ENCODE measurements at places on chromosomes 3 and 15.

GRCh38 chr3:1214933-1215332, 122.1 kb downstream of the CNTN6 start:
- no peak for DNase-seq

DNA sequence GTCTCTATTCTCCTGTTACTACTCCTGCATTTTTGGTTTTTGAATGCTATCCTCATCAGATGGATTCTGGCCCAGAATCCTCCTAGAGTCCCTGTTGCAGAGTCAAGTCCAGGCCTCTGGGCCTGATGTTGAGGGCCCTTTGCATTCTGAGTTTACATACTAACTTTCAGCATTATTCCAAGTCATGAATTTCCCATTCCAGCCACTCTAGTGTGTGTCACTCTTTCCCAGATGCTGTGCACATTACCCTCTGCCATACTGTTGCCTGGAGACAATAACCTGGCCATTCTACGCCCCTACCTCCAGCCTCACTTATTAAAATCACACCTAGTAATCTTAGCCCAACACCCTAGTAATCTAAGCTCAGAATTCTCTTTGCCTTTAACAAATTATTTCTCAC, 53.4 kb downstream of the GXYLT2 start:
- no peak for DNase-seq

- DNase-seq, result no peak
These were observed 1093.6 kb downstream of the IGSF11 start for GRCh38 chr3:117941015-117941414.

- DNase-seq, result no peak
These were observed 74.1 kb upstream of the IQSEC1 start for GRCh38 chr3:13147344-13147743.

GRCh38 chr3:156586905-156587759, 32.2 kb upstream of the SSR3 start:
- no peak for DNase-seq

GRCh38 chr15:27681038-27681437, 418.1 kb downstream of the OCA2 start:
- no peak for DNase-seq

DNA sequence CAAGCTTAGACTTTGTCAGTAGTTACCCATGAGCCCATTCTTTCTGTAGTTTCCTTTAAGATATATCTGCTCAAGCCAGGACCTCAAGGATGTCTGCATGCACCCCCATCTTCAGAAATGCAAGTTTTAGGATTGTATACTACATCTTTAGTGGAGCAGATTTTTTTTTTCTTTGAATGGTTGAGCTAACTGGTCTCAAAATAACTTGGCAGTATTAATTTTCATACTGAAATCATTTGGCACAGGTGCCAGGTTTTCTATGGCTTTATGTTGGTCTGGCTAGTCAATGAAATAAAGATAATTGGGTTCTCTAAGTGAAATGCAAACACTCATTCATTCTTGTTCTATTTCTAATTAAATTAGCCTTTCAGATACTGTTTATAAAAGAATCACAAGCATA, 108.9 kb downstream of the ATG7 start:
- DNase-seq, result no peak

DNA sequence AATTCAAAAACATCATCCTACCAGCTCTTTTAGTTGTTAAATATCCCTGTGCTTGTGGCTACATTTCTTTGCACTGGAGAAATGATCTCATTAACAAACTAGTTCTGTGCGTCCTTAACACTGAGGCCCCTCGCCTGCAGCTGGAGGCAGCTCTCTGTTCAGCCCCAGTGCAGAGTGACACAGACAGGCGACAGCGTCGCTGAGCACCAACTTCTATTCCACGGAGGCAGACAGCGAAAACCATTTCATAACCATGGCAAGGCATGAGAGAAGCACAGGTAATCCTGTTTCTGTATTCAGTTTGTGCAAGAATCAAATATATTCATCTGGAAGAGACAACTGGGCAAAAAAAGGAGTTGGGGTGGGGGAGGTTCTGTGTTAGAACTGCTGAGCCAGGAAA, 530.7 kb downstream of the ZIC1 start:
- DNase-seq, result no peak

DNA sequence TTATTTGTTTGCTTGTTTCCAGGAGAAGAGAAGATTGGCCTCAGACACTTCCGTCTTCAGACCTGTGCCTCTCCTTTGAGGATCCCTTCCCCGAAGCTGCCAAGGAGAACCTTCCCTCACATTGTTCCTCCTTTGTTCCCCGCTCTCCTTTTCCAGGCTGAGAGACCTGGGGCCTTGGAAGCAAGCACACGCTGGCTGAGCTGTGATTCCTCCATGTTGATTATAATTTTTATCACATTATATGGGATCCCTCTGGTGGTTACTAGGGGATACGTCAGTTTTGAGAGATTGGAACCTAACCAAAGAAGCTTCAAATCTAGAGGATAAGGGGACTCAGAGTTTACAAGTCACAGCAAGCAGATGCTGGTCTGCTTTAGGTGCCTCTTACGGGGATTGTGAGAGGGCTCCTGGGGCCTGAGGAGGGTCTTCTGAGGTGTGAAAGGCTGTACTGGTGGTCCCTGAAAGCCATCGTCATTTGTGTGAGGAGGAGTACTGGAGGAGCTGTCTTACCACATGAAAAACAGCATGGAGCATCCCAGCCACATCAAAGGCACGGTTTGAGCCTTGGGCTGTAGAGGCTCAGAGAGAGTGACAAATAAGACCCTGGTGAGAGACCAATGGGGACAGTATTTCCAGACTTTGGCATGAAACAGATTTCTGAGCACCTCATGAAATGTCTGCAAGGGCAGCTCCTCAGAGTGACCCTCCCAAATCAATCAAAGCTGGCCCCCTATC, 760.1 kb upstream of the CFAP20DC start:
- DNase-seq, result no peak

DNA sequence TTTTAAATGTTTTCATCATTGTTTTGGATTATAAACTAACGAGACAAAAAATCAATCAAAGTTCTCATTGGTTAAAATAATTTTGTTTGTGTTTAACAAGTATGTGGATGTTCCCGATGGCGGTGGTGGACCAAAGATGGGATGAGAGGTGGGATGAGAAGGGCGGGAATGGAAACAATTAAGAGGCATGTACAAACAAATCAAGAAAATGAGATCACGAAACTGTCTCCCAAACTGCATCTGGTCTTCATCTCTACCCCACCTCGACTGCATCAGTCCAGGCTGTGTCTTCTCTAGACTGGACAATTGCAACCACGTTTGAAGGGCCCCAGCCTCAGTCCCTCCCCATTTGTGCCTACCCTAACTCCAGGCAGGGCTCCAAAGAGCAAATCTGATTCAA, 56.1 kb downstream of the SLC12A8 start:
- no peak for DNase-seq

DNA sequence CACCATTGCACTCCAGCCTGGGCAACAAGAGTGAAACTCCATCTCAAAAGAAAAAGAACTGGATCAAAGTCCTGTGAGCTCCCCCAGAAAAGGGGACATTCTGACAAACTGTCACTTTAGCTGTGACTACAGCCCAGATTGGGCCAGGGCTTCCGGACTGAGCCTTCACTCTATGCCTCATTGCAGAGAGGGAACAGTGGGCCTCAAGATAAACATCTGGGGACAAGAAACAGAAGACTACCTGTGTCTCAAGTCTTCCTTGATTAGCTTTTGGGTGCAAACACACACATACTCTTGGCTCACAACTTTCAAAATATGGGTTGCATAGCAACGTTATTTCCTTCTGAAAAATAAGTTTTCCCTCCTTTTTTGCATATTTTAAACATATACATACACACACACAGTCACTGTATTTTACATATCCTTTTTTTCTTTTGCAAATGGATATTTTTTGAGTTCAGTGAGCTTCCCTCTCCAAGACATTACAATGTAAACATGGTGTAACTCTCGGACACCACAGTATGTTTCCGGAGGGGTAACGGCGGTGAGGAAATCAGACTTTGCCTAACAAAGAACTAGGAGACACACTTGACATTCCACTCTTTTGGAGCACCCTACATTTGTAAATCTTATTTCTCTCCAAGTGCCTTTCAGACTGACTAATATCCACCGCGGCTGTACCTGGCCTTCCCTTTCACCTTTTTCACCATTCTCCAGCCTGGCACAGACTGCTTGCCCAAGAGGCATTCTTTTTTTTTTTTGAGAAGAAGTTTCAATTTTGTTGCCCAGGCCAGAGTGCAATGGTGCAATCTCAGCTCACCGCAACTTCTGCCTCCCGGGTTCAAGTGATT, 3.5 kb downstream of the TKT start:
- DNase-seq, result no peak

DNA sequence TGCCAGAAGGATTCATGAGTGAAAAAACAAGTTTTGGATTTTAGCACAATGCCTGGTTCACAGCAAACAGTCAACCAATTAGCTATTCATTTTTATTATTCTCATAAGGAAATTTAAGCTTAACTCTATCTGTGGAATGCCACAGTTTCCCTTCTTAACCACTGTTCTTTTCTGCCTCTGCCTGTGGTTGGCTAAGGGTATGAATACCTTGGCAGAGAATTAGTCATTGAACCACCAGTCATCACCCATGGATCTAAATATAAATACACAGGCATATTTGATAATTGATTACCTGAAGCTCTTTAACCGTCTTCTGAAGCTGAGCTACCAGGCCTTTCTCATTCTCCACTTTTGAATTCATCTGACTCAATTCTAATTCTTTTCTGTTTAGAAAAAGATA, 79.9 kb downstream of the MYH15 start:
- no peak for DNase-seq

DNA sequence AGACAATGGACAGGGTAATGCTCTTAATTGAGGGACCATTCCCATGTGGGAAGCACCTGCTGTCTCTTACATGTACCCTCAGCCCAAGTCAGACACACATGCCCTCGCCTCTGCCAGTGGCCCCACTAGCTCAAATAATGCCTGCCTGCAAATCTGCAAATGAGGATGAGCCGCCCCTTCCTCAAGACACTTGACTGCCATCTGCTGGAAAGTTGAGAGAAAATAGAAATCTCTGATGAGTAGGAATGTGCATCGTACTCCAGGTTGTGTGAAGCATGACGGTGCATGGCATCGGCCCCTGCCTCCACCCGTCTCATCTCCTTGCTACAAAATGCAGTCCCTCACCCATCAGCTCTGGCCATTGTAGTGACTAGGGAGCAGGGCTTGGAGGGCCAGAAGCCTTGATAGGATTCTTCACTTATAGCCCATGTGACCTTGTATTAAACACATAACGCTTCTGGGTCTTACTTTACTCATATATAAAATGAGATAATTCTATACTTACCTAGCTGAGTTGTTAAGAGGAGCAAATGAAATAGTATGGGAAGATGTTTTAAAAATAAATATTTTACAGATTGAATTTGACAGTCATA, 6.3 kb upstream of the SCN5A start:
- DNase-seq, result no peak

GRCh38 chr3:135452881-135453280, 512.6 kb upstream of the PPP2R3A start:
- no peak for DNase-seq

DNA sequence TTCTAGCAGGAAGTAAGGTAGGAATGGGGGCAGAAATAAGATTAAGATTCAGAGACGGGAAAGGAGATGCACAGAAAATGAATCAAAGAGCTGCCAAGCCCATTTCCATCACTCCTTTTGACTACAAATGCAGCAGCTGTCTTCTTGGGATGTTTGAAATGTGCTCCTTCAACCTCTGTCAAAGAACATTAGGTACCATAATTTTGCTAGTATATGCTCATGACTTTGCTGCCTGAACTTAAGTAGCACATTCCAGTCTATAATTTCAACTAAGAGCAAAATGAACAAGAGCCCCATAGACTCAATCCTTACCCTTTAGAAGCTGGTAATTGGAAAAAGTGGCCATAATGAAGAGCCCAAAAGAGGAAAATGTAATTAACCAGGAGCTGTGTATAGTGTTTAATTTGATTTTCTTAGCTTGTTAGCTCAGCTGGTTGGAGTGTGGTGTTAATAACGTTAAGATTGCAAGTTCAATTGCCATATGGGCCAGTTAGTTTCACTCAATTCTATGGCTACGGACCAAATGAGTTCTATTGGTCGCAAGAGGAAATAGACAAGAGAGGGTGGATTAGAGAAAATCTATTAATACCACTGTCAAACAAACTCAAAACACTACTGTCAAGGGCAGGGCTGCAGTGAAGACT, 349.9 kb downstream of the ZBBX start:
- DNase-seq, result no peak

DNA sequence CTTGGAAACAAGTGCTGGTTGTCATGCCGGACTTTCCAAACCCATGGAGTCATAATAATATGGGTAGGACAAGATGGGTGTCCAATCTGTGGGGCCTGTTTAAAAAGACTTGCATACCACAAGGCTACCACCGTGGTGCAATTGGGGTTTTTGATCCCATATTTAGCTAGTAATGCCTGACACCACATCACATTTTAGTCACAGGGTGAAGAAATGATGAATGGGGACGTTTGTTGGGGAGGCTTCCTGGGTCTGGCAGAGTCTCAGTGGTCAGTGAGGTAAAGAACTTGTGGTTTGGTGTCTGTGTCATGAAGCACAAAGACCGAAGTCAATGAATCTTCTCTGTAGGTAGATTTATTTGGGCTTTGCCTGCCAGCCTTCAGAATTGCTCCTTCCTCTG, 31.0 kb downstream of the P3H2 start:
- no peak for DNase-seq

DNA sequence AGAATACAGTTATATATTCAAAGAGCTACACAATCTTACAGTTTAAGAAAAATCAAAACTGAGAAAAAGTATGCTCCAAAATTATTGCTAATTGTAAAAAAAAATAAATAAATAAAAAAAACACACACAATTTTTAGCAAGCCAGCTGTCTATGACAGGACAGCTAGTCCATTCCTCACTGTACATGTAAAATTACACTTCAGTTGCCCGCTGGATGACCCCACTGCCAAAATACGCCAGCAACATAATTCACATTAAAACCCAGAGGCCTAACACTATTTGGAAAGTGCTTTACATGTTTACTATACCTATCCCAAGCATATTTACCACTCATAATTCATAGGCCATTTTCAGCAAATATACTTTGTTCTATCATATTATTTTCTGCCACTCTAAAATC, 5.8 kb downstream of the MYO9A start:
- no peak for DNase-seq

- DNase-seq, result no peak
These were observed 41.3 kb downstream of the GLDN start for GRCh38 chr15:51382787-51383186.

- no peak for DNase-seq
These were observed 84.4 kb downstream of the GPR156 start for GRCh38 chr3:120200493-120201235.

GRCh38 chr3:126284258-126284904, 72.8 kb downstream of the KLF15 start:
- no peak for DNase-seq

- no peak for DNase-seq
These were observed 59.2 kb downstream of the USP50 start for GRCh38 chr15:50487287-50487686.

- DNase-seq, result no peak
These were observed 16.9 kb upstream of the SCAMP5 start for GRCh38 chr15:74978503-74978902.

DNA sequence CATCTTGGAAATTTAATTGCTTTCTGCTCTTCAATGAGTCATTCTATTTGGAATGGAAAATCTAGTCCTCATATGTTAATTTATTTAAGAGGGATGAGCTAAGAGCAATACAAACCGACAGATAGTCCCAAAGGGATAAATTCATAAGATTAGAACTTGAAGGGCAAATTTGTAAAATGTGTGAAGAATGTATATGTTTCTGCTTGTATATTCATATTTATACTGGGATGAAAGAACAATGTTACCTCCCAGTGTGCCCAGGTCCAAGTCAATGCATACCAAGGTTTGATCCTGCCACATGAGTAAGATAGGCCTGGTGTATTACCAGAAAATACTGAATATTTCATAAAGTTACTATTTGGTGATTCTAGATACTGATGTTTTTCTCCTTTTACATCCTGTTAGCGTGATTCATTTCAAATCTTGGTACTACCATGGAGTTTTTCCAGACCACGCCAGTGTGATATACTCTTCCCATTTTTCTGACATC, 255.6 kb upstream of the SEMA6D start:
- no peak for DNase-seq

Measured in stimulated activated CD4-positive, alpha-beta T cell treated with anti-CD3 and anti-CD28 coated beads, TNF-alpha, amount 100 ng/mL, for 4 hours (primary cell).